ENCODE measurements at places on chromosomes 7 and 10. TPM values are rescaled to one million over a fixed set of nuclear protein-coding genes. Genes with fewer than 3 reads are reported as not detected.

CALHM3 gene
- total RNA-seq = not detected

RAB19 gene
- total RNA-seq = 2.3 TPM

MEOX2 gene
- 14.2 TPM for total RNA-seq

TMEM184A gene
- total RNA-seq = 8.2 TPM

CARD11 gene
- total RNA-seq = 2.9 TPM

DNA sequence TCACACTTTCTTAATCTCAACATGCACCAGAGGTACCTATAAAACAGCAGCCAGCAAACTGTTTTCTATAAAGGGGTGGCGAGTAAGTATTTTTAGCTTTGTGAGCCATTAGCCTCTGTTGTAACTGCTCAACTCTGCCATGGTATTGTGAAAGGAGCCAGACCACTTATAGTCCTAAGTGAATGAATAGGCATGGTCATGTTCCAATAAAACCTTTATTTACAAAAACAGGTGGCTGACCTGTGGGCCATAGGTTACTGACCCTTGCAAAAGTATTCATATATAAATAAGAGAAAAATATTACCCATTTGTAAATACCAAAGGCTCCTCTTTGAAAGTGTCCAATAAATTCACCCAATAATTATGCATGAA, 50.3 kb downstream of the ICA1 start:
- no peak for DNase-seq

DNA sequence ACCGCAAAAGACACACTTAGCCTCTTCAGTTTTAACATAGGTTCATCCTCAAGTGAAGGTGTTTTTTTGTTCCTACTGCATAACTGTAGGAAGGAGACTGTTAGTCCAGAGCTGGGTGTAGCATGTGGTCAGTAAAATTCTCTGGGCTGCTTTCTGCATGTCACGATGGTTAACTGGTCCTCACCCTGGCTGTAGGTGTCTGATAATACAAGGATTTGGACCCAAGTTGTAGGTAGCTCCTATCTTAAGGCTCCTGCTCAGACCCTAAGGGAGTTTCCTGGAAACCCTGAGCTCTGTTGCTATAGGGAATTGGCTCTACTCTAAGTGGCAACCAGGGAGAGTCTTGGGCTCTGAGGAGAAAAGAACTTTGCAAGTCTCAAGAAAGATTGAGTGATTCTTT, 112.9 kb downstream of the SAMD9 start:
- DNase-seq = no peak

DNA sequence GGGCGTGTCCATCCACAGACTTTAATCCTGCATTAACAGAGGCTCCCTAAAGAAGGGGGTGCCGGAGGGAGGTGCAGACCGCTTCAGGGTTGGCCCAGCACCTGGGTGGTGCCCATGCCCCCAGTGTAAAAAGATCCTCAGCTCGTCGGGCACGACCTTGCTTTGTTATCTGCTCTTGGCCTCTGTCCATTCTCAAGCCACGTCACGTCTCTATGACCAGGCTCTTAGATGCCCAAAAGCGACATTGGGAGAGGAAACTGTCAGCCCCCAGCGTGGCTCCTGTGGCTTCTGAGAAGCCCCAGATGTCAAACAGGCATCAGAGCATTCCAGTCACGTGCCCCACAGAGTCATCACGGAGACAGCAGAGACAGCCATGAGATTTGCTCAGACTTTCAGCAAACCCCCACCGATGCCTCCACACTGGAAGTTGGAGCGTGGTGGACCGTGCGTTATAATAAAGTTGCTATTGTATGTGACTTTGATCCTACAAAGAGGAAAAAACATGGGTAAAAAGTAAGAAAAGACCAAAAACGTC, 55.5 kb downstream of the PTPRN2 start:
- DNase-seq = no peak

DNA sequence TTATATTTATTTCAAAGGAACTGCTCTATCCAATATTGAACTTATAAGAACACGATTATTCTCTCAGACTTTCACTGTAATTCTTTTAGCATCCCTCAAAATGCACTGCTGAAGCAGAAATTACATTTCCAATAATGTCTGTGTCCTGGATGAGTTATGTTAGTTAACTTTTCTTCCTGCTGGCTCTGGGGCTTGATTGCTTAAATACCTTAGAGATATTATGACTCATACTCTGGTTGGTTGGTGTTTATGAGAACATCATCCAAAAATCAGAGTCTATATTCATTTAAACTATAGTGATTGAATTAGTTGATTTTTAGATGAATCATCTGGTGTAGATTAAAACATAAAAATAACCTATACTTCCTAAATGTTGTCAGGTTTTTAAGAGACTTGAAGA, 246.3 kb upstream of the VWC2 start:
- no peak for DNase-seq

DNA sequence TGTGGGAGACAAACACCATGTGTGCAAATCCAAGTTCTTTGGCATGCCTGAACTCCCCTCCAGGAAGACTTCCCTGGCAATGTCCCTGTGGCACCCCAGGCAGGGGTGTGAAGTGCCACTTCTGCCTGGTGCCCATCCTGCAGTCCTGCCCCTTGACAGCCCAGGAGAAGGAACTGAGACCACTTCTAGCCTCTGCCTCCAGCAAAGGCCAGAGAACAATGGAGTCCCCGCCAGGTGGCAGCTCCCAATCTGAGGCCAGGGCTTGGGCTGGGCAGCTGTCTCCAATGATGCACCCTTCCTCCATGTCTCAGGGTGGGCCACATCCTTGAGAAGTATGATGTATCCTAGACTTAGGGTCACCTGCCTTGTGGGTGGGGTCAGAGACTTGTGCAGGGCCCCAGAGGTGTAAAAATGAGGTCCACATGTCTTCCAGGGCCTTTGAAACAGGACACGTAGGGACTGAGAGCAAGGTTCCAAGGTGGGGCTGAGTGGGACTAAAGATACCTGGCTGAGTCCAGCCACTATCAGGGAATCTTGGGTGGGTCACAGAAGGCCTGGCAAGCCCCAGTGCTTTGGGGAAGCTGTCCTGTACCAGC, 5.5 kb downstream of the FXYD4 start:
- DNase-seq = no peak

- no peak for DNase-seq
These were observed 131.7 kb downstream of the TEX36 start for GRCh38 chr10:125551247-125551646.

- no peak for DNase-seq
These were observed 536 bp upstream of the POM121 start for GRCh38 chr7:72924386-72924732.
